CD4-positive, alpha-beta T cell treated with Interleukin-1 beta for 1 hour (primary cell): ENCODE measurements at places on chromosomes 7 and 10.

- no peak for DNase-seq
These were observed 38.5 kb downstream of the MCU start for GRCh38 chr10:72730479-72730878.

DNA sequence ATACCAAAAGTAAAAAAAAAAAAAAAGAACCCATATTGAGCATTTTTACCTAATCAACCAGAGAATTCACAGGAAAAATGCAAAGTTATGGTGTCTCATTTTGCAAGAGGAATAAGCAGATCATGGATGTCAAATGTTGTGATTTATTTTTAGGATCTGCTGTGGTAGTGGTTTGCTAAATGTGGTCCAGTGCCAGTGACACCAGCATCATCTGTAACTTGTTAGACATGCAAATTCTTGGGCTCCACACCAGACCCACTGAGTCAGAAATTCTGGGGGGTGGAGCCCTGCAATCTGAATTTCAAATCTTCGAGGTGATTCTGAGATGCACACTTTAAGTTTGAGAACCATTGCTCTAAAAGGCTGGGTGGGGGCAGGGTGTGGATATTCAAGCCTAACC is 30.1 kb upstream of the ZEB1 start:
- no peak for DNase-seq

- DNase-seq = peak; percentile 73
These were observed 8.1 kb downstream of the TASOR2 start for GRCh38 chr10:5692461-5693358.

- no peak for DNase-seq
These were observed 249.8 kb downstream of the ARHGAP12 start for GRCh38 chr10:31678575-31679516.

GRCh38 chr10:28214219-28214618 is 88.6 kb downstream of the MPP7 start:
- no peak for DNase-seq

GRCh38 chr10:86303626-86304025 is 63.0 kb downstream of the GRID1 start:
- DNase-seq = no peak

GRCh38 chr10:120328647-120329046 is 128.4 kb upstream of the PLPP4 start:
- no peak for DNase-seq

GRCh38 chr10:44761076-44761475 is 150.1 kb upstream of the TMEM72 start:
- DNase-seq = no peak

DNA sequence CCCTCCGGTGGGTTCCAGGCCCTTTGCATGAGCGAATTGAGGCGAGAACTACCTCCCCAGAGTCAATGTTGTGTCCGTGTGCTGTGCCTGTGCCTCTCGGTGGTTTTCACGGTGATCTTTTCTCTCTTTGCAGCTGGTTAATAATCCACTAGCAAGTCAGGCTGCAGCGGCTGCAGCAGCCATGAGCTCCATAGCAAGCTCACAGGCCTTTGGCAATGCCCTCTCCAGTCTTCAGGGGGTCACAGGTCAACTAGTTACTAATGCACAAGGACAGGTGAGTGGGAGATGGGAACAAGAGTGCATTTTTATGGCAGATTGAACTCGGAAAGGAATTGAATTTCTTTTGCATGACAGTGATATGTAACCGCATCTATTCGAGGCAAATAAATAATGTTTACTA is 159.7 kb upstream of the YAE1 start:
- DNase-seq = no peak

GRCh38 chr7:150453181-150453580 is 2.8 kb downstream of the GIMAP8 start:
- DNase-seq = peak; percentile 54

- DNase-seq = no peak
These were observed 230.1 kb downstream of the WDR11 start for GRCh38 chr10:121081306-121081705.

- DNase-seq = no peak
These were observed 598.8 kb downstream of the SUGCT start for GRCh38 chr7:40733578-40733977.

DNA sequence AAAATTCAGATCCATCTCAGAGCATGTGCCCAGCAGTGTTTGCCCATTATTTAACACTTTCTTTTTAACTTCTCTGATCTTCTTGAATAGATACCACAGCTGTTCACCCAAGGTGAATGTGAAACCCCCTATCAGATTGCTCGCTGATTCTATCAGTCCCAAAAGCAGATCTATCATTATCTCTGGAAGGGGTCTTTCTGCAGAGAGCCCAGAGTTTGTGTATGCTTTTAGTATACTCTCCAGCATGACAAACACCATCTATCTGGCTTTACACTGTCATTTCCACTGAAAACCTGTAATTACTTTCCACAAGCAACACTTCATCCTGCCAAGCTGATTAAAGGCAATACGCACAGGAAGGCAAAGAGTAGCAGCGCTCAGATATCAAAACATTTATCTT is 168.2 kb downstream of the CACNA2D1 start:
- no peak for DNase-seq

GRCh38 chr7:32147546-32148268 is 77.5 kb upstream of the PDE1C start:
- no peak for DNase-seq

- no peak for DNase-seq
These were observed 217.8 kb upstream of the FRMD4A start for GRCh38 chr10:14548474-14548873.

- DNase-seq = no peak
These were observed 58.6 kb upstream of the COL13A1 start for GRCh38 chr10:69742928-69743602.

DNA sequence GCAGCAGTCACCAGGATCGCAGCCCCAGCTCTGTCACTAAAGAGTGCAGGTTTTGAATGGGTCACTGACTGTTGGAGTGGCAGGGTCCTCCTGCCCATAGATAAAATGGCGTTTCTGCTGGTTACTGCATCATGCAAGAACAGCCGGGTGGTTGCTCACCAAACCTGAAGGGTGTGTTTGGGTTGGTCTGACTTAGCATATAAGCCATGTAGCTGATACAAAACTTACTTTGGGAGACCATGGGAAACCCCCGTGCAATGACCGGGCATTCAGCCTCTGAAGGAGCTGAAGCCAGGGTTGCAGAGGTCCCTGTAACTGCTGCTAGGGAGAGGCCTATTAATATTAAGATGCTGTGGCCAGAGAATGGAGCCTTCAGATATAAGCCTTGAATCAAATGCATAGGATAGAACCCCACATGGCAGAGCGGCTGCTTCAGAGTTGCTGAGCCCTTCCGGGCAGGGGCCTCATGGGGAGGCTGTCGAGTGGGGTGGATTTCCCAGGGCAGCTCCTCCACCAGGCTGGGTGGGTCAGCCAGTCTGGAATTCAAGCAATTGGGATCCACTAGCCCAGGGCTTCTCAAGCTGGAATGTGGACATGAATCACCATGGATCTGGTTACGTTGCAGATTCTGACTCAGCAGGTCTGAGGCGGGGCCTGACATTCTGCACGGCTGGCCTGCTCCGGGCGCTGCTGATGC is 70.9 kb upstream of the CTBP2 start:
- no peak for DNase-seq

DNA sequence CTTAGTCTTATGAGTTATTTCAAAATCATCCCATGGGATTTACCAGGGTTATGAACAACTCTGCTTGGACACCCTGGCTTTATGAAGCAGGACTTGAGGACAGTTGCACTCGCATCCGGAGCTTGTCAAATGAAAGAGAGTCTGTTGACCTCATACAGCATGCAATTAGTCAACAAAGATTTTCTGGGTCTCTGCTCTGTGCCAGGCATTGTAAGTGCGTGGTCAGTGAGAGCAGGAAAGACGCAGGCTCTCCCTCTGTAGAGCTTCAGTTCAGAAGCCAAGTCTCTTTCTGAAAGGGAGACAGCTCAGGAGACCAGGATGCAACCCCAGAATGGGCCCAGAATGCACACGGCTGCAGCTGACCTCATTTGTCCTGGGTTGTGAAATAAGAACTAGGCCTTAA is 45.5 kb upstream of the DMBT1 start:
- no peak for DNase-seq

- no peak for DNase-seq
These were observed 85.6 kb upstream of the FGFR2 start for GRCh38 chr10:121683816-121684215.

DNA sequence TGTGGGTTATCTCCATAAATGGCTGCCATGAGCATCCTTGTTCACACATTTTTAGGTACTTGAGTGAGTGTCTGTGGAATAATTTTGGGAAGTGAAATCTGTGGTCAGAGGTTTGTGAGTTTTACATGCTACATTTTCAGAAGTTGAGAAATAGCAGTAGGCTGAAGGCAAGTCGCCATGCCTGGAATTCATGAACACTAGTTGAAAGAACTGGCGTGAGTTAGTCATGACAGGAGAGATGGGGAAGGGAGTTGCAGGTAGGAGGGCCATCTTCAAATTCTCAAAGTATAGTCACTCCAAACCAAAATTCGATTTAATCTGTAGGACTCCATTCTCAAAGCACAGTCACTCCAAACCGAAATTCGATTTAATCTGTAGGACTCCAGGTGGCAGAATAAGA is 89.6 kb downstream of the EGFR start:
- DNase-seq = no peak

DNA sequence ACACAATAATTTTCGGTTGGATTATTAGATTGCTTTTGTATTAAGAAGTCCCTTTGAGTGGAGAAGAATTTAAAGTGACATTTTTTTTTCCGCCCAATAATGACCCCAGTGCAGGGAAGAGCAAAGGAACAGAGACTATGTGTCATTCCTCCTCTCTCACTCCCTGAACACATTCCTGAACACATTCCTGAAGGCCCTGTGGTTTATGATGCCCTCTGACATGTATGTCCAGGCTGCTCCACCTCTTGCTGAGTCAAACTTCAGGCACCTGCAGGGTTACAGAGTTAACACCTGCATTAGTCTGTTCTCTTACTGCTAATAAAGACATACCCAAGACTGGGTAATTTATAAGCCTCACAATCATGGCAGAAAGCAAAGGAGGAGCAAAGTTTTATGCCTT is 704.0 kb upstream of the LRRN3 start:
- no peak for DNase-seq

DNA sequence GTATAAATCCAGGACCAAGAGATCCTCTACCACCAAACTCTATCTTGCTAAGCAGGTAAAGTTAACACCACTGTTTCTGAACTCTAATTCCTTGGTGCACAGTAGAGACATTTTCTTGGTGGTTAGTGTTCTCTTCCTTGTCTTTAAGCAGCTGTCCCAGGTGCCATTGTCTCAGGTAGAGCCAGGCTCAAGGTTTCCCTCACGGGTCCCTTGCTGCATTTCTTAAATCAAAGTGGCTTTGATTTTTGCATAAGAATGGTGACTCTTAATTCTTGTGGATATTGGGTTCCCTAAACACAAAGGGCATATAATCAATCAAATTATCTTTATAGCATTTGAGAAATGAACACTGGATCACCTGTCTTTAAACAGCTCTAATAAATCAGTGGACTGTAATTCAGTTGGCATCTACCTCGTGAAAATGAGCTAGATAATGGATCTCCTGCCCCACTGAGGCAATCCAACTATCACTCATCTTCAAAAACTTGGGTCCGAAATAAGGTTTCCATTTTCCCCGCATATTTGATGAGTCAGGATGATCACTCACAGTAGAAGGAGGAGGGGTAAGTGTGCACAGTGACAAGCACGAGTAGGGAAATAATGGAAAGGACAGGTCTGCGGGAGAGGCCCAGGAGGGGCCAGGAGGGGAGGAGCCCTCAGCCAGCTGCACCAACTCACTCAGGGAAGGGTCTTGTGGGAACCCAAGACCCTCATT is 2.4 kb downstream of the ABCC2 start:
- DNase-seq = no peak

- DNase-seq = peak; percentile 54
These were observed 64.5 kb upstream of the SYPL1 start for GRCh38 chr7:106176414-106177299.

DNA sequence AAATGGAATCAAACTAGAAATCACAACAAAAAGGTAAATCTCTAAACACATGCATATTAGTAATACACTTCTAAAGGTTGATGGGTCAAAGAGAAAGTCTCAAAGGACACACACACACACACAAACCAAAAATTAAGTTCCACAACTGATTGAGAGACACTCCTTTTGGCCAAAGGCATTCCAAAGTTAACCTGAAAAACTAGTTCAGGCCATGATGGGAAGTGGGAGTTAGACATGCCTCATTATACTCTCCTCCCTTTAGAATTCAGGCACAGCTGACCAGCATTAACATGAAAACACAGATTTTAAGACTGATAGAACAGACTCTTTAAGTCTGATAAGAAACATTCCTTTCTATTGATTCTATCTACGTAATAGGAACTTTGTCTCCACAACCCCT is 332.4 kb upstream of the IGFBP3 start:
- no peak for DNase-seq

DNA sequence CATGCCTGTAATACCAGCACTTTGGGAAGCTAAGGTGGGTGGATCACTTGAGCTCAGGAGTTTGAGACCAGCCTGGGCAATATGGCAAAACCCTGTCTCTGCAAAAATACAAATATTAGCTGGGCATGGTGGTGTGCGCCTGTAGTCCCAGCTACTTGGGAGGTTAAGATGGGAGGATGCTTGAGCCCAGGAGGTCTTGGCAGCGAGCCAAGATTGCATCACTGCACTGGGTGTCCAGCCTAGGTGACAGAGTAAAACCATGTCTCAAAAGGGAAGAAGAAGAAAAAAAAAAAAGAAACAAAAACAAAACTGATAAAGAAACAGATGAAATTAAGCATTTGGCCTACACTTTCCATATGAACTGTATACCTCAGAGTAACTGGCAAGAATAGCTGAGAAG is 319.2 kb downstream of the PARD3 start:
- DNase-seq = no peak

DNA sequence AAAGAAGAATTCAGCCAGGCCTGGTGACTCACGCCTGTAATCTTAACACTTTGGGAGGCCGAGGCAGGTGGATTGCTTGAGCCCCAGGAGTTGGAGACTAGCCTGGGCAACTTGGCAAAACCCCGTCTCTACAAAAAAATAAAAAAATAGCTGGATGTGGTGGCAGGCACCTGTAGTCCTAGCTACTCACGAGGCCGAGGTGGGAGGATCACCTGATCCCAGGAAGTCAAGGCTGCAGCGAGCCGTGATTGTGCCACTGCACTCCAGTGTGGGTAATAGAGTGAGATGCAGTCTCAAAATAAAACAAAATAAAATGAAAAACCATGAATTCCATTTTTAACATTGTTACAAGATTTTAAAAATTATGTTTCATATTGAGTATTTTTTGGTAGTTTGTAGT is 988.9 kb upstream of the ZNF722 start:
- DNase-seq = no peak

GRCh38 chr10:80320377-80320776 is 30.9 kb upstream of the MAT1A start:
- DNase-seq = no peak

GRCh38 chr10:6145166-6145987 is 56.5 kb downstream of the RBM17 start:
- DNase-seq = no peak

- no peak for DNase-seq
These were observed 139.7 kb downstream of the ADCY1 start for GRCh38 chr7:45713669-45714520.

- no peak for DNase-seq
These were observed 168.6 kb downstream of the MLLT10 start for GRCh38 chr10:21702633-21703111.
